ENCODE measurements at places on chromosomes 2 and 18.

DNA sequence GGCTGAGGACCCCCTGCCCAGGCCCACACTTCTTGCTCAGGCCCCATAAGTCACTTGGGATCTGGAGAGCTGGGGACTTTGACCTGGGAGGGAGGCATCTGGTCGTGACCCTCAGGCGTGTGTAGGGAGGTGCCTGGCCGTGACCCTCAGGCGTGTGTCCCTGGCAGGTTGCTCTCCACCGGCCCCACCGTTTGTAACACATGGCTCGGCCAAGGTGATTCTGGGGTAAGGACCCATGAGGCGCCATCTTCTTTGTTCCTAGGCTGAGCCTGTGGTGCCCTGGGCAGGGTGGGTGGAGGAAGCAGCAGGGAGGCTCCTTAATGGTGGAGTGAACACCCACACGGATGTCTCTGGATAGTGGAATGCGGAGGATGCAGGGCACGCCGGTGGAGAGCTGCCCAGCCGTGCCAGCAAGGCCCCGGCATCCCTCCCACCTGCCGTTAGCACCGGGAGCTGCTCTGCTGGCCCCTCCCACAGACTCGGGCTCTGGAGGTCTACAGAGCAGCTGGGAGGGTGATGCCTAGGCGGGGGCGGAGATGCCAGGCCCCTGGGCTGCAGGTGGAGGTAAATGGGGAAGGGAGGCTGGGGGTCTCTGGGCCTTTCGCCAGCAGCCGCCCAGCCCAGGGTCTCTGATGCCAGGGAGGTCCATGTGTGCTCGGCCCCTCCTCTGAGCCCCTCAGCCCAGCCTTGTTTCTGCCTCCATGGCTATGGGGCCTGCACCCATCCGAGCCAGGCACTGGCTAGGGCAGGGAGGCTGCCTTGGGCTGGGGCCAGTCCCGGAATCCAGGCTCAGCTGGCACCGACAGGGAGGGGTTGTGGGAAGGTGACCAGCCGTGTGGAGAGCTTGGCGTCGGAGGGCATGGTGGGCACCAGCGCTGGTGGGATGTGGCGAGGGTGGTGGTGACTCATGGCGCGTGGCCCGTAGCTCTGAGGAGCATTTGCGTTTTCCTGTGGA is 1.1 kb upstream of the GAL3ST2 start:
- no peak for DNase-seq

- DNase-seq: no peak
These were observed 78.8 kb downstream of the PIEZO2 start for GRCh38 chr18:11070593-11070992.

- DNase-seq: no peak
These were observed 203.5 kb upstream of the TMEFF2 start for GRCh38 chr2:192398236-192398635.

- DNase-seq: no peak
These were observed 301.6 kb upstream of the CDH20 start for GRCh38 chr18:61031626-61032025.

- DNase-seq: peak; percentile 68
These were observed 714 bp downstream of the ASXL3 start for GRCh38 chr18:33578518-33579348.

DNA sequence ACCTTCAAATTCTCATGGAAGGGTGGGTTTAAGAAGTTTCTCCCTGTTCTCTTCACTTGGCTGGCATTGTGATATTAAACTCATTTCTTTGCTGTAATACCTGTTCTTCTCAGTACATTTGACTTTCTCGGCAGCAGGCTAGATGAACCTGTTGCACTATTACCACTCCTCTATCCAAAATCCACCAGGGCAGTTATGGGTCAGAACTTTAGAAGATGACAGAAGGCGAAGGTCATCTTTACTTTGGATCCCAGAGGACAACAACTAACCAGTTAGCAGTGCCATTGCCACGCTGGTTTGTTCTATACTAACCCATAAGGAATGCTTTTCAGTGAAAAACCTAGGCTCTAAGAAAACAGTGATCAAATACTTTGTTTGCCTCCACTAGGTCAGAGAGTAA is 901.0 kb downstream of the TSN start:
- DNase-seq: no peak

- DNase-seq: no peak
These were observed 2.0 kb downstream of the STAT4 start for GRCh38 chr2:191148791-191149190.

DNA sequence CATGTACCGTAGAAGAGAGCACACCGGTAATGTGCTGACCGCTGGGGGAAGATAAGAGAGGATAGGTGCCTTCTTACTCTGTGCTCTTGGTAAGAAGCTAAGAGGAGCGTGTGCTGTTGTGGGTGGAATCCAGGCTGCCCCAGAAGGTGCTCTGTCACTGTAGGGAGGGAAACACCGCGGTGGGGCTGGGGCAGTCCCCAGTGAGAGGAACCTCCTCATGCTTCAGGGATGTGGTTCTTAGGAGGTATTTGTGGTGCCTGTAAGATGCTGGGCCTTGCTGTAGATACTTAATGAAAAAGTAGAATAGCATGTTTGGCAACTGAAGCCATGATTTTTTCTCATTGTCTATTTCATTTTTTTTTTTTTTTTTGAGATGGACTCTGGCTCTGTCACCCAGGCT is 1.1 kb downstream of the COLEC11 start:
- DNase-seq: no peak

GRCh38 chr2:159635006-159635789 is 18.9 kb upstream of the BAZ2B start:
- DNase-seq: peak; percentile 31

DNA sequence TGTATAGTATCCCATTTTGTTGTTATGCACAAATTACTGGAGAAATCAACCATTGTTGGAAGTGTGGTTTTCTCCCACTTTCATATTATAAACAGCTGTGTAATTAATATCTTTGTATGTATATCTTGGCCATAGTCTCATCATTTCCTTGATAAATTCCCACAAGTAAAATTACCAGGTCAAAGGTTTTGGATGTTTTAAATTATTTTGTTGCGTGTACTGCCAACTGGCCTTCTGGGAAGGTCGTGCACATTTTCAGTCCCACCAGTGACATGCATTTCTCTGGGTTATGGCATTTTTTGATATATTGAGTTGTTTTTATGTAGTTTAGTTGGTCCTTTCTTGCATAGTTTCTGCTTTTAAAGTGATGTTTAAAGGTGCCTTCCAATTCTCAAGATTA is 41.5 kb downstream of the TSHZ1 start:
- DNase-seq: no peak

DNA sequence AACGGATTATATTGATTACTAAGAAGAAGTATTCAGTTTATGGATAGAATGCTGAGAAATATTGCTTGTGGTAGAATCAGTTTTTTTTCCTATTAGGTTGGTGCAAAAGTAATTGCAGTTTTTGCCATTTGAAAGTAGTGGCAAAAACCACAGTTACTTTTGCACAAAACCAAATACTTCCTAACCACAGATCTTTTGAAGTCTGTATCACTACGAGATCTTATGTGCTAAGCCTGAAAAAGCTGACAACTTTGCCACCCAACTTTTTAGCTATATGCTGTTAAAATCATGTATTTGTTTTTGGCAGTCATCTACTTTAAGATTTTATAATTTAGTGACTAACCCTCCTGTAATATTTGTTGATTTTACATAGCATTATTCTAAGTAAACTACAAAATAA is 24.6 kb downstream of the DNAJC10 start:
- DNase-seq: no peak

DNA sequence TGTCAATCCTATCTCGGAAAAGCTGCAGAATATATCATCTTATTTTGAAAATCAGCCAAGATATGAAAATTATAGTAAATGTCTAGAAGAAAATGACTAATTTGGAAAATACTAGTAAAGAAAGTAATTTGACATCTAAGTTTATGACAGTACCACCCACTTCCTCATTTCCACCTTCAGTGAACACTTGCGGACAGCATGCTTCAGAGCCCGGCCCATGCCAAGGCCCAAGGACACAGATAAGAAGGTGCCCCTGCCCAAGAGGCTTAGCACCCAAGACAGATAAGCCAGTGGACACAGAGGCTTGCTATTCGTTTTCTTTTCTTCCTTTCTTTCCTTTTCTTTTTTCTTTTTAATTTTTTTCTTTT is 4.8 kb upstream of the KCNG2 start:
- DNase-seq: no peak

DNA sequence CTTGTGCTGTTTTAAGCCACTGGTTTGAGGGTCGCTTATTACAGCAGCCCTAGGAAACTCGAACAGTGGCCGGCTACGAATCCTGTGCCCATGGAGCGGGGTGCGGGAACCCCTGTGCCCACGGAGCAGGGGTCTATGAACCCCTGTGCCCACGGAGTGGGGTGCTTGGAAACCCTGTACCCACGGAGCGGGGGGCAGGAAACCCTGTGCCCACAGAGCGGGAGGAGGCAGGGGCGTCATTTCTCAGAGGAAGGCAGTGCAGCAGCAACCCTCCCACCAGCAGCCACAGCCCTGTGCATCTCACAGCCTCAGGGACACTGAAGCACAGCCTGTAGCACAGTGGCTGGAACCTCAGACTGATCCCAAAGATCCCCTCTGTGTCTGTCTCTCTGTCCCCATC is 34.2 kb upstream of the GPC1 start:
- no peak for DNase-seq

- no peak for DNase-seq
These were observed 224.2 kb downstream of the RBM43 start for GRCh38 chr2:151037434-151037833.

GRCh38 chr2:194495046-194495445 is 1162.0 kb upstream of the SLC39A10 start:
- no peak for DNase-seq

DNA sequence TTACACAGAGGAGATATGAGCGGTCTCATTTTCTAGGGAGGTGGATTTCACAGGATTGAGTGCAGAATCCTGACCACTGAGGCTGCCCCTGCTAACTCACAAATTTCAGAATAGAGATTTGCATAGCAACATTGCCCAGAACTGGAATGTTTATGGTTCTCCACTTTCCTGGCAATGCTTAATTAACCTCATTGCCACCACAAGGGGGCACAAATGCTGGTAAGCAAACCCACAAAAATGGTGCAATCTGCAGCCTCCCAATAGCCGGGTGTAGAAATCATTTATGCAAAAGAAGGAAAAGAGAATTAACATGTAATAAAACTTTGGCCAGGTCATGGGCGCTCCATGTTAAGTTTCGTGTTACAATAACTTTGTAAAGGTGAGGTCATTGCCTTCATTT is 112.4 kb downstream of the CYRIA start:
- DNase-seq: peak; percentile 70

GRCh38 chr2:25651066-25651465 is 22.3 kb downstream of the DTNB start:
- no peak for DNase-seq

GRCh38 chr2:167049659-167050058 is 161.4 kb downstream of the XIRP2 start:
- DNase-seq: no peak

- DNase-seq: no peak
These were observed 76.4 kb upstream of the TSPYL6 start for GRCh38 chr2:54332386-54332785.

- no peak for DNase-seq
These were observed 73.7 kb downstream of the XIRP2 start for GRCh38 chr2:166961933-166962332.

GRCh38 chr2:221962186-221962585 is 336.6 kb downstream of the PAX3 start:
- no peak for DNase-seq

- DNase-seq: no peak
These were observed 210.3 kb downstream of the CYP26B1 start for GRCh38 chr2:71937396-71937795.

DNA sequence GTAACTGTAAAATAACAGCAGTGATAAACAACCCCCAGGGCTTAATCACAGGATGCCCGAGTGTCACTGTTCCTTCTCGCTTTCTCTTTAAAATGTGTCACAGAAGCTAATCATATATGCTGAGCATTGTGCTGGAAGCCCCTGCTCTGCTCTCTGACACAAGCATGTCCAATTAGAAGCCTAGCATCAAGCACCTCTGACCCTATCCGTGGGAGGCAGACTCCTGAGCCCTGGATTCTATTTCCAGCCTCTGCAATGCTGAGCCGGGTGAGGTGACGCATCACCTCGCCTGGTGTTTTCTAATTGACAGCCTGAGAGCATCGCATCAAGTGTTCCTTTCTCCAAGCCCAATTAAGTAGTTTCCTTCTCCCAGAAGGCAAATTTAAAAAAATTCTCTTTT is 19.7 kb upstream of the SCG2 start:
- no peak for DNase-seq

DNA sequence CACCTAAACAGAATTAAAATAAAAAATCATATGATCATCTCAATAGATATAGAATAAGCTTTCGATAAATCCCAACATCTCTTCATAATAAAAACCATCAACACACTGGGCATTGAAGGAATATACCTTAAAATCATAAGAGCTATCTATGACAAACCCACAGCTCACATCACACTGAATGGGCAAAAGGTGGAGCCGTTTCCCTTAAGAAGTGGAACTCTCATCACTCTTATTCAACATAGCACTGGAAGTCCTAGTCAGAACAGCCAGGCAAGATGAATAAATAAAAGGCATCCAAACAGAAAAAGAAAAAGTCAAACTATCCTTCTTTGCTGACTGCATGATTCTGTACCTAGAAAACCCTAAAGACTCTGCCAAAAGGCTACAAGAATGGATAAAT is 510.3 kb downstream of the ZNF804A start:
- peak; percentile 3 for DNase-seq

DNA sequence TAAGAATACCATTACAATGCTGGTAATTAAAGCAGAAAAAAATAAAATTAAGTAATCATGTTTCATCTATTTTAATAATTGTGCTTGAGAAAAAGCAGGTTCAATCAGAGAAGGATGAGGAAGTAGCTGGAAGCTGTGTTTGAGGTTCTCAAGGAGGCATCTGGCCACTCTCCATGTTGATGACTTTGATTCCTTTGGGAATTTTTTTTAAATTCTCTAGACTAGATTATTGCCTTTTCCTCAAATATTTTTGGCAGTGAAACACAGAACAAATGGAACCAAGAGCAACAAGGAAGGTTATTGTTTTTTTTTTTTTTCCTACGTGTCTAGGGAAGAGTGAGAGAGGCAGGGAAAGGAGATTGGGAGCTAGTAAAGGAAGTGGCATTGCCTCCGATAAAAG is 99.9 kb upstream of the NRP2 start:
- DNase-seq: no peak

GRCh38 chr2:191869781-191870180 is 22.9 kb upstream of the CAVIN2 start:
- no peak for DNase-seq

DNA sequence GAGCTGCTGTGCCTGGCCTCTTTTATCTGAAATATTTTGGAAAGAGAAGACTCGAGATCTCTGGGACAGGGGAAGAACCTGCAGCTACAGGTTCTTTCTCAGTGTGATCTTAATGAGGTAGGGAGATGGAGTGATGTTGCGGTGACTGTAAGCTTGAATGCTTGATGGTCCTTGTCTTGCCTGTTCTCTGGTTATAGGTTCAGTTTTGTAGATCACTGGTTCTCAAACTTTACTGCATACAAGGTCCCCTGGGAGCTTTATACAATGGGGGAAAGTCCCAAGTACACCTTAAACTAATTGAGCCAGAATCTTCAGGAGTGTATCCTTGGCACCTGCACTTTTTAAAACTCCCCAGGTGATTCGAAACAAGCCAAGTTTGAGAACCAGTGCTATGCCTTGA is 136.7 kb upstream of the CXCR4 start:
- DNase-seq: no peak

- no peak for DNase-seq
These were observed 139.6 kb upstream of the CYP1B1 start for GRCh38 chr2:38215522-38215921.
